Stimulated activated CD8-positive, alpha-beta memory T cell treated with anti-CD3 and anti-CD28 coated beads, Interleukin-4, amount 100 ng/mL, for 1 hour (primary cell): ENCODE measurements at places on chromosomes 5 and 9.

- no peak for DNase-seq
These were observed 13.6 kb downstream of the AKNA start for GRCh38 chr9:114373960-114374730.

DNA sequence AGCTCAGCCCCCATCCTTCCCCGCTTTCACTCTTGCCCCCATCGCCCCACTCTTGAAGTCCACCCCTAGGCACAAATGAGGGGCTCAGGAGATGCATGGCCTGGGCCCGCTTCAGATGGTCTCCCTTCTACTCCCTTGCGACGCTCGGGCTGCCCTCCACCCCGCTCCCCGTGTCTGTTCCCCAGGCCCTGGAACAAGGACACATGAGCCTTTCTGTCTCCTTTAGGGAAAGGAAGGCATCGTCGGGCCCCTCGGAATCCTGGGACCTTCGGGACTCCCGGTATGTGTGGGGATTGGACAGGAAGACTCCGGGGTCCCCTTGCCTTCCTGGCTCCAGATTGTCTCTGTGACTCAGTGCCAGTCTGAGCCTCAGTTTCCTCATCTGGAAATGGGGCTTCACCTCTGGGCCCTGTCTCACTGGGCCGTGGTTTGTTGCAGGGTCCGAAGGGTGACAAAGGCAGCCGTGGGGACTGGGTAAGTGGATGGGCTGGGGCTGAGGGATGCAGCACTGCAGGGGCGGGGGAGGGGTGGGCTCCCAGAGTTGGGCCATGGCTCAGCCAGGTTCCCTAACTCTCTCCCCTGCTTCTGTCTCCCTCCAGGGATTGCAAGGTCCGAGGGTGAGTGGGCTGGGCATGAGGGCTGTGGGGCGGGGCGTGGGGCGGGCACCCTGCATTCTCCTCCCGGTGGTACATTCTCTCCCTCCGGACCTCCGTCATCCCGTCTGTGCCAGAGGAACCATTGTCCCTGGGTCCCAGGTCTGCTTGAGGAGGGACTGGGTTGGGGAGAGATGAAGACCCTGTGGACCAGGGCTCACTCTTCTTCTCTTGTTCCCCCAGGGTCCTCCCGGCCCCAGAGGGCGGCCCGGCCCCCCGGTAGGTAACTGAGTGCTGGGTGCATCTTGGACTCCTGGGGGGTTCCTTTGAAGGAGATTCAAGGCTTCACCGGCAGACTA is 21.8 kb upstream of the ORM1 start:
- DNase-seq, result no peak

- DNase-seq, result no peak
These were observed 828 bp downstream of the ZSWIM6 start for GRCh38 chr5:61332851-61333320.

- peak; percentile 54 for DNase-seq
These were observed 10.2 kb downstream of the HAND1 start for GRCh38 chr5:154467655-154468354.

DNA sequence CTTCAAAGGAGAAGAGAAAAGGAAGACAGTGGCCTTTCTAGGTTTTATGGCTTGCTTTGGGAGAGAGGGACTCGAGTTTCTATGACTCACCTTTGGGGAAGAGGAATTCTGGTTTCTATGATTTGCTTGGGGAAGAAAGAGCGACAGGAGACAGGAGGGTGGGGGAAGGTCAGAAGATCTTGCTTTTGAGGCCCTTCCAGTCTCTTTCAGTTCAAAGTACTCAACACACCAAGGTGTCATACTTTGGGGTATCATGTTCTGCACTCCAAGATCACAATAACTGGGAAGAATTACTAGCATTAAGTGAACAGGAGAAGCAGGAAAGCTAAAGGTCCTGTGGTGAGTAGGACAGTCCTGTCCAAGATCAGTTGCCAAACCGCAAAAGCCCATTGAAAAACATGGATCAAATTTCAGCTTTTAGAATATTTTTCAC is 324.5 kb downstream of the ARHGEF28 start:
- DNase-seq, result no peak

GRCh38 chr5:179276838-179277395 is 68.3 kb downstream of the ADAMTS2 start:
- DNase-seq, result no peak

- DNase-seq, result no peak
These were observed 6.6 kb downstream of the PCDH12 start for GRCh38 chr5:141951332-141951781.

- DNase-seq, result no peak
These were observed 41.2 kb downstream of the EGFLAM start for GRCh38 chr5:38299585-38299984.

- DNase-seq, result no peak
These were observed 102.7 kb downstream of the TMEM215 start for GRCh38 chr9:32886021-32886420.

GRCh38 chr9:7982907-7983306 is 183.3 kb upstream of the DMAC1 start:
- DNase-seq, result no peak

DNA sequence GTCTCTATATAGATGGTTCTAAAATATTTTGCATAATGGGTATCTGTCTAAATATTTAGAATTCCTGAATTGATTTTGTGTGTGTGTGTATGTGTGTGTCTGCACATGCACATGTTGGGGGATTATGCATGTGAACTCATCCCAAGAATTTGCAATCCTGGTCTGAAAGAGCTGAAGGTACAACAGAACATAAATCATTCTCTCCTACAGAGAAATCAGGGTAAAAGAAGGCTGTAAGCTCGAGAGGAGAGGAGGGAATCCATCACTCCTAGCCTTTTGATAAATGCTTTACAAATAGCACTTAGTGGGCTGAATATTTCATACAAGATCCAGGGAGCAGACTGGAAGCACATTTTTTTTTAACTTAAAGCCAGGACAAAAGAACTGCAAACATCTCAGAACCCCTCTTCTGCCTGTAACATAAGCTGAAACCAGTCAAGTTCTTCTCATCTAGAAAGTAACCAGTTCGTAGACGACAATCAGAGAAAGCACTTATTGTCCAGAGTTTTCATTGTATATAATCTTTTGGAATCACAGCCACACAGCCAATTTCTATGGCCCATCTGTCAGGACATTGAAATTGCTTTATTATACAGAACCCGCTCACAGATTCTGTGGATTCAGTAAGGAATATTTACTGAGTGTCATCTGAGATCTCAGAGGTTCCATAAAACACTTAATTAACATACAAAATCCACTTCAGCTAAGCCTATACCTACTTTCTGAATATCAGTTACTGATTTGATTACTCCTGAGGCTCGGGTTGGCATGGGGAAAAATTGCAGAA is 541.4 kb upstream of the ZNF462 start:
- DNase-seq, result no peak

- DNase-seq, result no peak
These were observed 1.5 kb downstream of the SURF1 start for GRCh38 chr9:133354766-133355165.

- no peak for DNase-seq
These were observed 289.5 kb downstream of the DEPDC1B start for GRCh38 chr5:60410427-60410826.

- DNase-seq, result no peak
These were observed 53.2 kb upstream of the UBAC1 start for GRCh38 chr9:136014147-136014923.

- no peak for DNase-seq
These were observed 480.0 kb downstream of the CCDC171 start for GRCh38 chr9:16032799-16033198.
